ENCODE measurements at places on chromosomes 2 and 18.

DNA sequence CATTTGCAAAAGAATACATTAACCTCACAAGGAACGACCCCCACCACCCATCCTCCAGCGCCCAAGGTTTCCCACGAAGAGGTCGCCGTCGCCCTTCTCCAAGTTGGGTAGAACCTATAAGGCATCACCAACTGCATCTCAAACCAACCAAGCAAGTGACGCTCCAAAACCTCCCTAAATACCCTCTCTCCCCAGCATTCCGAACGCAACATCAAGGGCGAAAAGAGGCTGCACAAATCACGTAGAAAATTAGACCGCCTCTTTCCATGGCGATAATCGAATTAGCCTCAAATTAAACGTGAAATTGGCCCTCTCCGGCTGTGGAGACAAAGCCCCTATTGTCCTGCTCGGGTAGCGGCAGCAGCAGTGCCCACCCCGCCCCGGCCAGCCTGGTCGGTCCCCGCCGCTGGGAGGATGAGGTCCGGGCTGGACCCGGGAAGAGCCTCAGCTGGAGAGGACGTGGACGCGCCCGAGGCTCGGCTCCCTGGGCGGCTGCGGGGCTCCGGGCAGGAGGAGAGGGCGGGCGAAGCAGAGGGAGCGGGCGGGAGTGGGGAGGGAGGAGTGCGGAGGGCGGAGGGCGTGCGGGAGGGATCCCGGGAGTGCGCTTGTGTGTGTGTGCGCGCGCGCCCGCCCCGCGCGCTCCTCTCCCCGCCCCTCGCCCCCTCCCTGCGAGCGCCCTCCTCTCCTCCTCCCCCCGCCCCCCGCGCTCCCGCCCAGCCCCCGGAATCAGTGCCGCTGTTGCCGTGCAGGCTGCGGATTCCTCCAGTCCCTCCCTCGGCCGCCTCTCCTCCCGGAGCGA is at the start of gene SPTBN1:
Gene SPTBN1, plus strand, starts transcription at position 765 of the 799 bp plus-strand sequence. CDS start 70,092 bp downstream, outside the sequence.
- peak; percentile 49 for DNase-seq

GRCh38 chr2:51920509-51920908 is 888.6 kb upstream of the NRXN1 start:
- no peak for DNase-seq

- no peak for DNase-seq
These were observed 736.2 kb upstream of the GCFC2 start for GRCh38 chr2:76446872-76447271.

DNA sequence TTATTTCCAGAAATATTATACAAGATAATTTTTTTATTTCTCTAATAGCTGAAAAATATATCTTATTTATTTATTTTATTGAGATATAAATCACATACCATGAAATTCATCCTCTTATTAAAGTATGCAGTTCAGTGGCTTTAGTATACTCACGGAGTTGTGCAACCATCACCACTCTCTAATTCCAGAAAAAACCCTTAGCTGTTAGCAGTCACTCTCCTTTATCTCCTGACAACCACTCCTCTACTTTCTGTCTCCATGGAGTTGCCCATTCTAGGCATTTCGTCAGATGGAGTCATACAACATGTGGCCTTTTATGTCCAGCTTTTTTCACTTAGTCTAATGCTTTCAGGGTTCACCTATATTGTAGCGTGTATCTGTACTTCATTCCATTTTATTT is 66.5 kb downstream of the TCF7L1 start:
- DNase-seq: peak; percentile 40

DNA sequence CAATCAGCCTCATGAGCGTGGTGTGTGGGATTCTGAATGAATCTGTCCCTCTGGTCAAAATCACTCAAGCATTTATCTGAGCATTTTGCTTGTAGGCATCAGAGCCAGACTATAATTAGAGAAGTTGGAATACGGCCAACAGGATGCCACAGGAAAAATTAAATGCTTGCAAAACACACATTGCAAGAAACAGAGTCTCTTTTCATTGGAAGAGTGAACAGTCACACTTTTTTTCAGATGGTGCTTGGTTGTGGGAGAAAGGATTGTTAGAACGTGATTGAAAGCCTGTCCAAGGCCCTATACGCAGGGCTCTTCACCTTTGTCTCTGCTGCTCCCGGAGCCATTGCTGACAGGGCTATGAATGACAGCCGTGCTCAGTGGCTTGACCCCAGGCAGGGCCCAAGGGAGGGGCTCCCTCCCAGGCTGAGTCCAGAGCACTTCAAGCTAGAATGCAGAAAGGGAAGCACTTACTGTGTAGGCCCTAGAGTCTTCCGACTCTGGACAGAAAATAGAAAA is 59.8 kb downstream of the SNTG2 start:
- DNase-seq: no peak

GRCh38 chr2:109331081-109331480 is 202.1 kb downstream of the SH3RF3 start:
- no peak for DNase-seq

- DNase-seq: no peak
These were observed 10.7 kb downstream of the NT5DC4 start for GRCh38 chr2:112731479-112731878.

GRCh38 chr2:159910951-159911350 is 112.9 kb upstream of the CD302 start:
- DNase-seq: no peak

- DNase-seq: no peak
These were observed 43.6 kb upstream of the VPS54 start for GRCh38 chr2:64062840-64063239.

DNA sequence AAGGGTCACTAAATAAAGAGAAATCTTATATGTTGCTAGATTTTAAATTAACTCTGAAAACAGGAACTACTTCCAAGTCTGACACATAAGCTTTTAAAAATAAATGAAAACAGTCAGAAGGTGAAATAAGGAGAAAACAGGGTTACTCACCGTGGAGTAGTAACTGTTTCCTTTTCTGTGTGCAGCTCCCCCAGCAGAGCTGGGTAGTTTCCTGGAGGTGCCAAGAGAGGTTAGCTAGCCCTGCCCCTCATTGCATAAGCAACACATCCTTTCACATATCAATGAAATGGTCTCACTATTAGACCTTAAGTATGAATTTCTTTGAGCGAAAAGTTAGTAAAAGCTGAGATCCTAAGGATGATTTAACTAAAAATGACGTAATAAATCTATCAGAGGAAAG is 54.0 kb upstream of the GPR75 start:
- DNase-seq: peak; percentile 3
